ENCODE measurements at places on chromosomes 7 and 10.
A peak's percentile ranks its signal among the peaks of the same experiment; 100 is the strongest.

DNA sequence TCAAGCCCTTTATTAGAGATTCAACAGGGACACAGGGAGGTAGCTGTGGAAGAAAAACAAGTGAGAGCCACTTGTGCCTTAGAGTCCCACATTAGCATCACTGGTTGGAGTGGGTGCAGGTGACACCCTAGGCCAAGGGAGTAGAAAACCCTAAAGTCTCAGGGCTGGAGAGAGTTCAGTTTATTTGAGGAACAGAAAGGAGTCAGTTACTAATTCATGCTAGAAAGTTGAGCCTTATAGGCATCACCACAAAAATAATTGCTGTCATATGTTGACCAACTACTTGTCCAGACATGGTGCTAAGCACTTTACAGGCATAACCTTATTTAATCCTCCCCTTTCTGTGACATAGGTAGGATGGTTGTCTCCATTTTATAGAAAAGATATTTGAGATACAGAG lies 20.9 kb upstream of the ACSL5 start:
- DNase-seq: no peak

DNA sequence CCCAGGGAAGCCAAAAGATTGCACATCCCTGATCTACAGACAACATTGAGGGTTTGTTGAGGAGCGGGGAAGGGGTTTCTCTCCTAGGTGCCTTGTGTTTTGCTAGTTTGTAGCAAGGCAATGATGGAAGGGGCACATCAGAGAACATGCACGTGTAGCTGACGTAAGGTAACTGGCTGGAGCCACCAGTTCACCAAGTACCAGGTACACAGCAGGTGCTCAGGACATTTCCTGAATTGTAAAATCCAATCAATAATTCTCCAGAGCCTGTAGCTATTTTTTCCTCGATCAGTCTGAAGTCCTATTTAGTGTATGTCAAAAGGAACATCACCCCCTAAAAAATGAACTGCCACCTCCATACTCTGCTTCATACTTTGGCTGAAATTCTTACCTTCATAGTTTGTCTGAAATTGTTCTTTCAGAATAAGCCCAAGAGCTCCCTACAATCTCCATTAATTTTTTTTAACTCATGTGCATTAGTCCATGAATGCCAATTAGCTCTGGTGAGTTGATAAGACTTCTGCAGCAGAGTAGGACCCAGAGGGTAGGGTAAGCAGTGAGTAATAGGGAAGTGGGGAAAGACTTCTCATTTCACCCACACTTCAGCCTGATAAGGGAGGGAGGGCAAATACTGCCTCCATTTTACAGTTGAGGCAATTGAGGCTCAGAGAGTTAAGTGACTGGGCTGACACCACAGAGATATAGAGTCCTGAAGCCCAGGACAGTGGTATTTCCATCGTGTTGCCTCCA lies 36.0 kb upstream of the SLC26A3 start:
- no peak for DNase-seq

DNA sequence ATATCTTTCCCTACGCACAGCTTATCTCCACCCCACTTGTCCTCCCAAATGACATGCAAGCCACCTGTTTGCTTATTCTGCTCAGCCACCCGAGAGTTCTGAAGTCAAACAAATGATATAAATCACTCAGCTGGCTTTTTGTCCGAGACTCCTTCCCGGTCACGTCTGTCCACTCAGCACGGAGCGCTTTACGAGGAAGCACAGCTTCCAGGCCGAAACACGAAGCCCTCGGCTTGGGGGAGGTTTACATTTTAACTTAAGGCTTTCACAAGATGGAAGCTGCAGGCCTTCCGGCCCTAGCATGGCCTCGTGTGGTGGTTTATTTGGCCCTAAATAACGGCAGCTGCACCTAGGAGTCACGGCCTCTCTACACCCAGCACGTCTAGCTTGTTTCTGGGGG lies 60.1 kb upstream of the GNA12 start:
- DNase-seq: no peak

DNA sequence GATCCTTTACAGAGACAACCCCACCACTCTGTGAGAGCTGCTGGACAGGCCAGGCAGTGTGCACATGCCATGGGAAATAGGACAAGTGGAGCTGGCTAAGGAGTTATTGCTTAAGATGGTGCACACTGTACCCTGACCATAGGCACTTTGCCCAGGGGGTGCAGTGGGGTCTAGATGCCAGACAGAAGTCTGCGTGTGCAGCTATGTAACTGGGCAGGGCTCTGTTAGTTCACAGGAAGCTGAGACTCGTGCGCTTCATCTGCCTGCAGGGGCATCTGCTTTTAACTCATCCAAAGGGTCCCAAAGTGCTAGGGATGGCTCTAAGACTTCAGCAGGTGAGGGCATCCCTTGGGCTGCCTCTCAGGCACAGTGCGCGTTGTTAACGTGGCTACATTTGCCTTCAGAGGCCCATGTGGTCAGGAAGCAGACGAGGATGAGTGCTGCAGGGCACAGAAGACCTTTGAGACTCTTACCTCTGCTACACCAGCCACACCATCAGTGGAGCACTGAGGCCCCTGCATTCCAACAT lies 77.7 kb upstream of the GPR26 start:
- DNase-seq: no peak

DNA sequence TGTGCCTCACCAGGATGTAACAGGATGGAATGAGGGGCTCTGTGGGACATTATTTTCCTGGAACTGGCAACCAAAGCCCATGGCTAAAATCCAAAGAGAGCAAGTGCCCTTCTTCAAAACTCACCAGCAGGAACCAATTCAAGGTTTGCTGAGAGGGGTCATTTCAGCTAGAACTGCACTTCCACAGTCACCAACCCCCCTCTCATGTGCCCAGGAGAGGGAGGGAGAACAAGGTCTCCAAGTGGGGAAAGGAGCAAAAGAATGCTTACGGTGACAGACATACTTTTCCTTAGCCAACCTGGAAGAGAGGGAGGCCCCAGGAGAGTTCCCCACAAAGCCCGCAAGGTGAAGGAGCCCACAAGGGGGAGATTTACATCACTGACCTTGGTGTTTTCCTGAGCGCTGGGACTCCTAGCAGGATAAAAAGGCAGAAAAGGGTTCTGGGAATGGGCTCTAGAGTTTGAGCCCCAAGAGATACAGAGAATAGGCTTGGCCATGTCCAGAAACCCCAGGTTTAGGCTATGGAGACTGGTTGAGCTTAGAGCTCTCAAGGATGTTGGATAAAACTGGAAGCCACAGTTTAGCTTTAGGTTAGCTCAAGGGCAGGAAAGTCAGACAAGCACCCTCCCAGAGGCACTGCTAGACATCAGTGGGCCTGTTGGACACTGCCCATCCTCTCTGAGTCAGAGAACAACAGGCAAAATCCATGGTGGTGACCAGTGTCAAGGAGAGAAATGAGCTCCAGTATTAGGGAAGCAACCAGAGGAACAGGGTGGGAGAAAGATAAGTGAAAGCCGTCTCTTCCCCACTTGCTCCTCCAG lies 63.9 kb upstream of the GHITM start:
- DNase-seq: no peak

GRCh38 chr7:155380221-155380861 lies 77.6 kb upstream of the EN2 start:
- peak; percentile 77 for DNase-seq

GRCh38 chr10:53898532-53898931 lies 902.5 kb downstream of the PCDH15 start:
- DNase-seq: no peak

- no peak for DNase-seq
Measured at GRCh38 chr10:86286236-86287109, 80.1 kb downstream of the GRID1 start.

DNA sequence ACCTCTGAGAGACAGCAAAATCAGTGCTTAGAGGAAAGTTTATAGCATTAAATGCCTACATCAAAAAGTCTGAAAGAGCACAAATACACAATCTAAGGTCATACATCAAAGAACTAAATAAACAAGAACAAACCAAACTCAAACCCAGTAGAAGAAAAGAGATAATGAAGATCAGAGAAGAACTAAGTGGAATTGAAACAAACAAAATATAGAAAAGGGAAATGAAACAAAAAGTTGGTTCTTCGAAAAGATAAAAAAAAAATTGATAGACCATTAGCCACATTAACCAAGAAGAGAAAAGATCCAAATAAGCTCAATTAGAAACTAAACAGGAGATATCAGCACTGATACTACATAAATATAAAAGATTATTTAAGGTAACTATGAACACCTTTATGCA lies 280.0 kb upstream of the NRG3 start:
- no peak for DNase-seq

GRCh38 chr10:78541481-78542140 lies 507.9 kb downstream of the RPS24 start:
- no peak for DNase-seq

DNA sequence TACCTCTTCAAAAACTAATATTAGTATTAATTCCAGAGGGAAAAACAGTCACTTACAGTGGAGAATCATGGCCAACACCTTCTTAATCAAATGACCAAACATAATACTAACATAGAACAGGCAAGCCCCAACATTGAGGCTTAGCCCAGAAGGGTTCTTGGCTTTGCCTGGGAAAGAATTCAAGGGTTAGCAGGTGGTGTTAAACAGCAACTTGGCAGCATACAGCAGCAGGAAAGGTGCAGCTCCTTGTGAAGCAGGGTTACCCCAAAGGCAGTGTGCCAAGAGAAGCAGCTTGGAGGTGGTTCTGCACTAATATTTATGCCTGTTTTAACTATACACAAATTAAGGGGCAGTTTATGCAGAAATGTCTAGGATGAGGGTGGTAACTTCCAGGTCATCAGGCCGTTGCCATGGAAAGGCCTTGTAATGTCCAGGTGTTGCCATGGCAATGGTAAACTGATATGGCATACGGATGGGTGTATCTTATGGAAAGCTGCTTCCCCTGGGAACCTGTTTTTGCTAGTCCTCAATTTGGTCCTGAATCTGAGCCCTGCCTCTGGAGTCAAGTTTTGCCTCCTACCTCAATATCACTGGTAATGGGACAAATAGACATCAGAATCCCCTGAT lies 27.2 kb upstream of the BEND7 start:
- DNase-seq: no peak

DNA sequence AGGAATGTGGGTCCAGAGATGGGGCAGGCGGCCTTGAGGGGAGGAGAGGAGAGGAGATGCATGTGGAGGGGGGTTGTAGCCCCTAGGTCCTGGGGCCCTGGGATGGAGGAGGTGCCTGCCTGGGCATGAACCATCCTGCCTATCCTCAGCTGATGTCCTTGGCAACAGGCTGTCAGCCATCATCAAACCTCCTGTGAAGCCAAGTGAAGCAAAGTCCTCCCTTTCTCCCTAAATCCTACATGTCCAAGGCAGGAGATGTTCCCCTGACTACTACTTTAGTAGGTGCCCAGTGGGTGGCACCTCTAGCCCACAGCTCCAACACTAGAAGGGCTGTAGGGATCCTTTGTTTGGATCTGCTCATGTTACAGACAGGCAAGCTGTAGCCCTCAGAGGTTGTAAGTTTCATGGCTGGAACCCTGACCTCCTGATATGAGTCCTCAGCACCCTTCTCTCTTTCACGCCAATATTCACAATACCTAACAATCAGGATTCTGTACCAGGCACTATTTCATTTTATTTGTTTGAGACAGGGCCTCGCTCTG lies 66.6 kb upstream of the SYPL1 start:
- DNase-seq: peak; percentile 1

- peak; percentile 31 for DNase-seq
Measured at GRCh38 chr7:147245274-147245673, 1128.7 kb downstream of the CNTNAP2 start.

DNA sequence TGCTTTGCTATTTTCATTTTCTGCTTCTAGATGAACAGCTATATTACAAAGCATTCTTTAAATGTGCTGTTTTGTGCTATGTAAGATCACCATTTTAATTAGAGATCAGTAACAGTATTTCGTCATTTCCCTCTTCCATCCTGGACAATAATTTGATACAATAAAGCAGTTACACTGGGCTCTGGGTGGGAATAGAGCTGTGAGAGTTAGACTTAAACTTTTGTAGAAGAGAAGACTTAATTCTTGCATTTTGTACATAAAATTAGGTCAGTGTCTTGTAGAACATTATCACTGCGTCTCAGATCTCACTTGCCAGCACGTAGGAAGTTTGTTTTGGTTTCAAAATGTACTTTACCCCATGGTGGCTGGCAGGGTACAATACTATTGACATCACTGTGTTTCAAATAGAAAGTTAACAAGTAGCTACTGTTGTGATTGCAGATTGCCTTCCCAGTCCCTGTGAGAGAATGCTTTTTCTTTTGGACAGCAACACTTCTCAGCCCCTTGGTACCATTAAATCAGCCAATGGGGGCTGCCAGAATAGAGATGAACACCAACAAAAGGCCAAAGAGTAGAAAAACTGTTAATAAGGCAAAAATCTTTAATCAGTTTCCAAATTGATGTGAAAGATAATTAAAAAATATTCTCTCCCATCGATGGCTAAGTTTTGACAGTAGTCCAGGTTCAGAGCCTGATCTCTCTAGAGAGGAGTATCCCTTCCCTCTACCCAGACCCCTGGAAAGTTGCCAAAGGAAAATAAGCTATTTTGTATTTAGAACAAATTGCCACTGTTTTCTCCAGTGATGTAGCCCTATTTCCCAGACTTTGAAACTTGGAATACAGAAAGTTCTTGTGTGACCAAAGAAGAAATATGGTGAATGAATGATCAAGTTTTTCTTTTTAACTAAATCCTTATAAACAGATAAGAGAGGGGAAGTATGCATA lies 35.1 kb downstream of the SMNDC1 start:
- DNase-seq: peak; percentile 29

- DNase-seq: no peak
Measured at GRCh38 chr10:132883391-132883881, 58.9 kb downstream of the CFAP46 start.

DNA sequence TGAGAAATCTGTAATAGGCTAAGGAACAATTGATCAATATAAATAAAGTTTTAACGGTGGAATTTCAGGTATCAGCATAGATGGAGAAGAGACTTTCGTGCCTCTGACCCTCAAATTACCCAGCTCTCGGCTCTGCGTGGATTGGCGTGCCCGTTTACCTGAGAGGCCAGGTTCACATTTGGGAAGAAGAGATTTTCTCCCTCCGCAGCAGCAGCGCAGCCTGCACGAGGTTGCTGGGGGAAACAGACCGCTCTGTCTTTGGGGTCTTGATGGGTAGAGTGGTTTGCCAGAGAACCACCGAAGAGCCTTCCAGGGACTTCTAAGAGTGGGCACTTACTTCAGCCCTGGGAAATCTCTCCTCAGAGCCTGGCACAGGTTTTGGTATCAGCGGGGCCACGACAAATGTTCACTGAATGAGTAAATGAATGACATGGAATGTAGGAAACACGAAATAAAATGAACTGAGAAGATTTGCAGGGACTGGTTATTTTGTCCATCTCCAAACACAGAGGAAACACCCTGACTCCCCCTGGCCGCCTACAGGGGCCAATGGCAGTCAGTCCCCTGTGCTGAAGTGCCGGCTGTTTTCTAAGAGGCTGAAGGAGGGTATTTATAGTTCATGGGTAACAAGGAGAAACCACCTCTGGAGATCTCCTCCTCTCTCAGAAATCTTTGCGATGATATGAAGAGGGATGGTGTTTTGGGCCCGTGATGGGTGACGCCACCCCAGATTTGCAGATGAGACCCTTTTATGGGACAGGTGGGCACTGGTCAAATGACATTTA lies 338.5 kb downstream of the ADARB2 start:
- no peak for DNase-seq

DNA sequence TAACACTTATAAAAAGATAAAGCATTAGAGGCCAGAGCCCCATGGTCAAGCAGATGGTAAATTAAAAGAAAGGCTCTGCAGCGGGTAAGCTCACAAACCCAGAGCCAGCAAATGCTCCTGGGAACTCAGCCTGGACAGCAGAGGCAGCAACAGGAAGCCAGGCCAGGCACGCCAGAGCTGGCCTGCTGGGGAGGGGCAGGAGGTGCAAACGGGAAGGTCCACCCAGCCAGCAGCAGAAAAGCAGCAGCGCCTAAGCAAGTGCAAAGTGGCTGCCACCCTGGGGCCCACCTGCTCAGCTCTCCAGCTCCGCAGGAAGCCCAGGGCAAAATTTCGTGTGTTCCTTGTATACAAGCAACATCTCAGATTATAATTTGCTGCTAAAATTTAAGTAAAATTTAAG lies 82.7 kb upstream of the GPR22 start:
- DNase-seq: no peak

Data from activated CD4-positive, alpha-beta T cell treated with anti-CD3 and anti-CD28 coated beads, Interleukin-2, amount 50 U/mL, for 16 hours (primary cell).